Pulmonary artery endothelial cell (primary cell): ENCODE measurements at places on chromosomes 11 and 22. TPM values are rescaled to one million over a fixed set of nuclear protein-coding genes. Genes with fewer than 3 reads are reported as not detected.

COX8A gene
- total RNA-seq: 263 and 308 TPM in 2 replicates

ENTHD1 gene
- not detected in 2 replicates for total RNA-seq

ELFN2 gene
- under 0.01 and 0.04 TPM in 2 replicates for total RNA-seq

HIRA gene
- total RNA-seq: 22.8 and 26.1 TPM in 2 replicates

TREH gene
- not detected in 2 replicates for total RNA-seq

OR4C16 gene
- total RNA-seq: not detected in 2 replicates

SYT8 gene
- total RNA-seq: not detected in 2 replicates

CSRP3 gene
- total RNA-seq: not detected in 2 replicates

ZNF280B gene
- total RNA-seq: 0.28 and 0.46 TPM in 2 replicates

TMEM45B gene
- 0.42 and 1.8 TPM in 2 replicates for total RNA-seq

PPFIBP2 gene
- total RNA-seq: 1.6 and 1.7 TPM in 2 replicates

CALCA gene
- not detected in 2 replicates for total RNA-seq

CCDC81 gene
- total RNA-seq: 0.53 and 0.60 TPM in 2 replicates

TUB gene
- 1.3 and 1.8 TPM in 2 replicates for total RNA-seq

SMTNL1 gene
- total RNA-seq: not detected in 2 replicates

DCPS gene
- total RNA-seq: 13.6 and 15.2 TPM in 2 replicates

OR52H1 gene
- total RNA-seq: not detected in 2 replicates

UEVLD gene
- total RNA-seq: 20.6 and 26.5 TPM in 2 replicates

STK33 gene
- total RNA-seq: 0.11 and 0.33 TPM in 2 replicates

FERMT3 gene
- 75.9 and 109 TPM in 2 replicates for total RNA-seq

KDM4E gene
- total RNA-seq: not detected in 2 replicates

GGTLC2 gene
- not detected in 2 replicates for total RNA-seq

JRKL gene
- total RNA-seq: 8.2 and 11.2 TPM in 2 replicates

CBLIF gene
- total RNA-seq: not detected in 2 replicates
